Muscle of arm (tissue), 14 donors: ENCODE measurements at places on chromosomes 4 and X.

DNA sequence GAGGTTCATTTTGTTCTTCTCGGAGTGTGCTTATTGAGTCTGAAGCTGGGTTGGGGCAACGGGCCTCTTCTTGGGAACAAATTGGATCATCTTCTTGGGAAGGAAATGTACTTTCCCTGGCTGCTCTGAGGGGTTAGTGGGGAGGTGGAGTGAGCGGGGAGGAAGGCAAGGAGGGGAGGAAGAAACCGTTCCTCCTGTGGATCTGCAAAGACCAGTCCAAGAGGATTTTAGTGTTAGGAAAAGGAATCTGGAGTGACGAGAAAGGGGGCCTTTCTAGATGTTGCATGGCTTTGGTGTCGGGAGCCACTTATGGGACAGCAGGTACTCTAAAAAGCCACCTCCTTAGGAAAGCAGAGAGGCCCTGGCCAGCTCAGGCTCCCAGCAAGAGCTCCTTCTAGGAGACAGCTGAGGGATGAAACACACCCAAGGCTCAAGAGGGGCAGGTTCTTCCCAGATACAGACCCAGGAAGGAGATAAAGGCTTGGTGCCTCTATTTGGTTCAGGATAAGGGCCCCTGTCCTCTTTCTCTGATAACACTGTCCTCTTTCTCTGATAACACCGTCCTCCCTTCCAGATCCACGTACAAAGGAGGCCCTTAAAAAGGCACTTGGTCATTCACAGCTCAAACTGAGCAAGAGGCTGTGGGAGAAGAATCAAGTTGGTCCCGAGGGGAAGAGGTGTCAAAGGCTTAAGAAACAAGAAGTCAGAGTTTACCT, 451 bp downstream of the SOD3 start:
- no peak for DNase-seq

GRCh38 chrX:12789976-12790375, 1.2 kb upstream of the PRPS2 start:
- DNase-seq: no peak

DNA sequence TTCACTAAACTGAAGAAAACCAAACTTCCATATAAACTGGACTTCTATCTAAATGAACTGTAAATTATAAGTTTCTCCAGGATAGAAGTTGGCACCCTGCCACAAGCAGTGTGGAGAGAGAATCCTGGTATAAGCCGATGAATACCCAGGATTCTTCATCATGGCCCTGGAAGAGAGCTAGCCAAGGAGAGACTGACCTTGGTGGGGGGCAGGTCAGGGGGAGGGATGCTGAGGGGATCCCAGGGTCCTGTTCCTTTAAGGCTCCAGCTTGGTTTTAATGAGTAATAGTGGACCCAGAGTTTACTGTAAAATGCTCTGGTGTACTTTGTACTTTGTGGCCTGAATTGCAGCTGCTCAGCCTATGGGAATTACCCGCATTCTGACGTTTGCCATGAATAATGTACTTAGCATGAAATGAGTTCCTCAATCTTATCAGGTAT, 16.9 kb downstream of the RASSF6 start:
- no peak for DNase-seq

GRCh38 chr4:83552083-83552482, 16.2 kb downstream of the GPAT3 start:
- DNase-seq: no peak

DNA sequence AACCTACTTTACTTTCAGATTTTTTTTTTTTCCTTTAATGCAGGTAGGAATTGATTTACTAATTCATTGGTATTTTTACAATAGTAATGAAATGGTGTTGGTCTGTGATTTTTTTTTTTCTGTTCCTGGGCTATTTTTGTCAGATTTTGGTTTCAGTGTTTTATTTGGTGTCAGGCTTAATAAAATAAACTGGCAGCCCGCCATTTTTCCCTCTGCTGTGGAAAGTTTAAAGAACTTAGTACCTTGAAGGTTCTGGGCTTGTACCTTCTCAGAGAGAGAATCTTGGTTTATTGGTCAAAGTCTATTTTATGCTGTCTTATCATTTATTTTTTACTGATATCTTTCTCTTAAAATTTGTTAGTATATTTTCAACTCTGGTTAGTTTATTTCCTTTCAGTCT, 64.0 kb upstream of the RHOH start:
- no peak for DNase-seq

GRCh38 chrX:7435822-7436221, 287.9 kb upstream of the PUDP start:
- DNase-seq: no peak

GRCh38 chr4:143405075-143405730, 68.5 kb downstream of the GAB1 start:
- DNase-seq: no peak

DNA sequence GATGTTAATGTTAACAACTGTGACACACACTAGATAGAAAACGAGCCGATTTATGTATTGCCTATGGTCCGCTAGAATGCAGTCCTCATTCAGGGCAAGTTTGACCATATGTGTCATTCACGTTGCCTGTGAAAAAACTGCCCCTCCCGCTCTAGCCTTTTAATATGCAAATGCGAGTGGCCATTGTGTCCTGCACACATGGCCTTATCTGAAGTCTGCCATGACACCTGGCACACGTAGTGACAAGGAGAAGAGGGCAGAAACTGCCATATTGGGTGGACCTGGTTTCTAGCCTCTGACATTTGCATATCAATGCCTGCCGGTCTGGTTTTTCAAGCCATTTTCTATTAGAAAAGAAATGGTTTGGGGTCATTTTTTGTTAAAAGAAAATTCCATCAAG, 303.3 kb upstream of the TECRL start:
- no peak for DNase-seq

- no peak for DNase-seq
These were observed 258.1 kb upstream of the NEIL3 start for GRCh38 chr4:177051473-177052060.

DNA sequence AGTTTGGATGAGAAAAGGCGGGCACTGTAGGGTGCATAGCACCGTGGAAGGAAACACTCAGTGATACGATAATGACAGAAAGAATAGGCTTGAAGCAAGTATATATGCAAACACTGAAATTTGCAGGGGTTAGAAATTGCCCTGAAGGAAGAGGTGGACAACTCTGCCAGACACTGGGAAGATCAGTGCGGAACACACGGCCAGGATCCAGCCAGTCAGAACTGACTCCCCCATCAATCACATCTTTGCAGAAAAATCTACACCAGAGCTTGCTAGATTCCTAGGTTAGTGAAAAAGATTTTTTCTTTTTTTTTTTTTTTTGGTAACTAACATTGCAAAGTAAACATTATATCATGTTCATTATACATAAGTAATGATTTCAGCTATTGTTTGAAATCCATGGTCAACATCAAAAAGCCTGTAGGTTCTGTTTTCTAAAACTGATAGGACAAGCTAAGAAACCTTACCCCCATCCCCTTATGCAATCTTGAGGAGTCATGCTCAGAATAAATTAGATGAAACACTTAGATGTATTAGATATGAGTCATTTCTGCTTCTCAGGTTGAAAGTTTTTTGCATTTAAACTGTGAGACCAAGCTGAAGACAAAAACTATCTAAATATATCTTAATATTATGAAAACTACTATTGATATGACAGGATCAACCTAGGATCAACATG, 38.9 kb downstream of the TRIML1 start:
- no peak for DNase-seq

GRCh38 chr4:184544788-184545409, 70.5 kb upstream of the IRF2 start:
- no peak for DNase-seq

- DNase-seq: peak; percentile 25
These were observed 24.3 kb upstream of the NDNF start for GRCh38 chr4:121096629-121097028.

DNA sequence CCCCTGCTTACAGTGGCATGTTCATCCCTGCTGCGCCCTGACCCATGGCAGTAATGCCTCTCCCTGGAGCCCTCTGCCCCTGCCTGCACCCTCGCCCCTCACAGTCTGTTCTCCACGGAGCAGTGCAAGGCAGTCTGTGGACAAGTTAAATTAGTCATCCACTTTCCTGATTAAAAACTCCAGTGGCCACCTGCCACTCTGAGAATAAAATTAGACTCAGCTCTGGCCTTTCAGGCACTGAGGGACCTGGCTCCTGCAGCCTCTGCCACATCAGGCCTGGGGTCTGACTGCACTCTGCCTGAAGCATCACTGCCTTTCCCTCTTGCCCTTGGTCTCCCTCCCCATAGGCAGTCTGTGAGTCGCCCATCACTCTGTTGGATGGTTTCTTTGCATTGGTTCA, 53.6 kb downstream of the GRK4 start:
- no peak for DNase-seq

DNA sequence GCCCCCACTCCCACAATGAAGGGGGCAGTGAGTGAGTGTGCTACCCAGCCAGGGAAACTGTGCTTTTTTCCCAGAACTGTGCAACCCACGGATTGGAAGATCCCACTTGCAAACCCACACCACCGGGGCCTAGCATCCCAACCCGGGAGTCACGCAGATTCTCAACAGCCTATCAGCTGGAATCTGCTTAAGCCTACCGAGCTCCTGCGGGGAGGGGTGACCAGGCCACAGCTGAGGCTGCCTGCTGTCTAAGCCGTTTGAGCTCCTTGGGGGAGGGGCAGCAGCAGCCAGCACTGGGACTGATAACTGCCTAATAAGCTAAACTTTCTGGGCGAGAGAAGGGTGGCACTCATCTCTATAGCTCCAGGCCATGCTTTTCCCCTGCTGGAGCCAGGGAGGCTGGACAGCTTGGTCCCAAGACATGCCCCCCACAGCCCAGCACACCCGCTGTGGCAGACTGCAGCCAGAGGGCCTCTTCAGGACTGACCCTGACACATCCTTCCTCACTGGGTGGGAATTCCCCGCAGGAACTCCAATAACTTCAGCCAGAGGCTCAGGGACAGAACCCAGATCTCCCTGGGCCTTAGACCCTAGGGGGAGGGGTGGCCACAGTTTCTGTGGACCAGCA, 161.3 kb upstream of the MAGEB18 start:
- no peak for DNase-seq
